Fibroblast of villous mesenchyme (primary cell): ENCODE measurements at places on chromosomes 6 and 20.

DNA sequence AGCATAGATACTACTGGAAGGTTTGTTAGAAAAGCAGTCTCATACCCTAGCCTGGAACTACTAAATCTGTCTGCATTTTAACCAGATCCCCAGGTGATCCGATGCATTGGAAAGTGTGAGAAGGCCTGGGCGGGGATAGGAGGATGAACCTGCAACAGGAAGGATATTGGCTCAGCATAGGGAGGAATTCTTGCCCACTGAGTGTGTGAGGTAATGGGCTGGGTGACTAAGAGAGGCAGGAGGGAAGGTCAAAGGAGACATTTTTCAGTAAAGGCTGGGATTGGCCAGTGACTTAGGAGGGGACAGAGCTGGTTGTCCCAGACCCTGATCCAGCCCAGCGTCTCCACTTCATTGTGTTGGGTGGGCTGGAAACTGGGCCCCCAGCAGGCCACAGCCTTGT, 191.0 kb upstream of the LRFN2 start:
- DNase-seq: no peak

DNA sequence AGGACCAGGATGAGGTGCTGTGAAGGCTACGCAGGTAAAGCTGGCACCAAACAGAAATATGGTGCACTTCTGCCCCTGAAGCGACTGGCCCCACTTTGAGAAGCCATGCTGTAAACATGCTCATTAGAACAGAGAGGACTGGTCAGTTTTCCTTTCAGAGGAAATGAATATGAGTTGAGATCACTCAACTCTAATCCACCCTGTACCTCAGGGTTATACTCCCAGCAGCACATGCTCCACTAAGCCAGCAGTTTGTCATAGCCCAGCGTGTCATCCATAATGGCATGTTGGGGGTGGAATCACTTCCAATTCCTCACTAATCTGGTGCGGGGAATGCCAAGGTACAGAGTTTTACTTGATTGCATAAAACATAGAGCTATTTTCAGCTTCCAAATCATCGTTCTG, 98.1 kb downstream of the HIVEP2 start:
- DNase-seq: peak; percentile 92

DNA sequence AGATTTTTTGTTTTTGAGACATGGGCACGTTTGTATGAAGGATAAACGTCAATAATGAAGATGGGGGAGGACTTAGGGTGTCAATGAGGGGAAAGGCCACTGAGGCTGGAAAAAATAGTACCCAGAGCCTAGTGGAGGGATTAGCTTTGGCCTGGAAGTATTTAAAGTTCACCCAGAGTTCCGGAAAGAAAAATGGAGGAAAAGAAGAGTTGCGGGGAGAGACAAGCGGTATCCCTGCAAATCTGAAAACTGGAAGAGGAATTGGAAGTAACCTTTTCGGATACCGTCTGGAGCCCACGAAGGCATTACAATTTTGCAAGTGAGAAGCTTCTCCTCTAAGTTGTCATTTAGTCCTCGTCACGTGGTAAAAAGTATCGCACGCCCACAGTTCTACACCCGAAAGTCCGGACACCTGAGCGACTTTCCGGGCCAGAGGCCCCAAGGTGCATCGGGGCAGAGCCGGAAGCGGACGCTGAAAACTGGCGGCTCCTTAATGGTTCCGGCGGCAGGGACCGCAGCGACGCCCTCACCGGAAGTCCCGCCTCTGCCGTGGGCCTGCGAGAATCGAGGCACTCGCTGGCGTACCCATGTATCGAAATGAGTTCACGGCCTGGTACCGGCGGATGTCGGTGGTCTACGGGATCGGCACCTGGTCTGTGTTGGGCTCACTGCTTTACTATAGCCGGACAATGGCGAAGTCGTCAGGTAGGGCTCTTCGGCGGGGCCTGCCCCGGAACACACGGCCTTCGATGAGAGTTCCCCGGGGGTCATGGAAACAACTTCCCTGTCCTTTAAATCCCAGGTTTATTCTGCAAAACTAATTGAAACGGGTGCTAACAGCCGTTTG, at the start of gene SMIM26:
Gene SMIM26 (plus strand): TSS at position 541 of the 847 bp plus-strand sequence. CDS start 47 bp downstream, at position 588.
- DNase-seq: peak; percentile 84

- peak; percentile 47 for DNase-seq
These were observed 92.3 kb downstream of the RFX6 start for GRCh38 chr6:116969211-116969863.

GRCh38 chr6:111263837-111264236, 176.5 kb downstream of the SLC16A10 start:
- peak; percentile 70 for DNase-seq

DNA sequence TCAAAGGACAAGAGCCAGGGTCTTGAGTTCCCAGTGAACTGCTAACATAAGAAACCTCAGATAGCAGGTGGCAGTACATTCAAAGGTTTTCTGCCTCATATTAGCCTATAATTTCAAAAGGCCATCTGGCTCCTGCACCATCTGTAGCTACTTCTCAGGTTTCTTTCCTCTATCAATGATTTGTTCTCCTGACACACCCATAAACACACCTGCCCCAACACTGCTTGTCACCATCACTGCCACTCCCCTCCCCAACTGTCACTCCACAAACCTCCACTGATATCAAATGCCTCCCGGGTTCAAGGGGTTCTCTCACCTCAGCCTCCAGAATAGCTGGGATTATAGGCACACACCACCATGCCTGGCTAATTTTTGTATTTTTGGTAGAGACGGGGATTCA, 152.7 kb upstream of the SLC22A16 start:
- no peak for DNase-seq

GRCh38 chr6:161403717-161404116, 129.9 kb upstream of the AGPAT4 start:
- no peak for DNase-seq
